ENCODE measurements at places on chromosomes 1 and 21.
A peak's percentile ranks its signal among the peaks of the same experiment; 100 is the strongest.

DNA sequence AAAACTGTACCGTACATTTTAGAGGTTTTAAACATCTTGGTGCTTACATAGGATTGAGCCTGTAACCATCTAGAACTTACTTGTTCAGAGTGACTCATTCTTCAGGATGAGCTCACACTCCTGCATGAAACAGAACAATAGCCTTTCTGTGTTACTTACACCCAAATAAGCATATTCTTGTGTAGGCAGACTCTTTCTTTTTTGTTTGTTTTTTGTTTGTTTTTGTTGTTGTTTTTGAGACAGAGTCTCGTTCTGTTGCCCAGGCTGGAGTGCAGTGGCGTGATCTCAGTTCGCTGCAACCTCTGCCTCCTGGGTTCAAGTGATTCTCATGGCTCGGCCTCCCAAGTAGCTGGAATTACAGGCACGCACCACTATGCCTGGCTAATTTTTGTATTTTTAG is 3.8 kb upstream of the CA6 start:
- DNase-seq, result no peak

- DNase-seq, result no peak
Observed at GRCh38 chr1:66273656-66274055, 260.3 kb upstream of the SGIP1 start.

DNA sequence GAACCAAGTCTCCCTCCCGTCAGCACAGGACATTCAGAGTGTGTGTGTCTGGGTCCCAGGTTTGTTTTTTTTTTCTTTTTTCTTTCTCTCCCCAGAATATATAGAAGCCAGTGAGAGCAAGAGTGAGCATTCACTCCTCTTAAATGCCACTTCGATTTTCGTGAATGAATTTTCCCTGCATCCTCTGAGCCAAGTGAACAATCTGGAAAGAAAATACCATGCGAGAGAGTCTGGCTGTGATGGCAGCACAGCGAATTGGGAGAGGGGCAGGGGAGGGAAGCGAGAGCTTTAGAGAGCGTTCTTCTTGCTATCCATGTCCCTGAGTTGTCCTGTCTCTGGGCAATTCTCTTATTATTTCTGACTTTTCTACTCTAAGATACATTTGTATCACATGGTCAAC is 76.0 kb upstream of the RAB3GAP2 start:
- no peak for DNase-seq

DNA sequence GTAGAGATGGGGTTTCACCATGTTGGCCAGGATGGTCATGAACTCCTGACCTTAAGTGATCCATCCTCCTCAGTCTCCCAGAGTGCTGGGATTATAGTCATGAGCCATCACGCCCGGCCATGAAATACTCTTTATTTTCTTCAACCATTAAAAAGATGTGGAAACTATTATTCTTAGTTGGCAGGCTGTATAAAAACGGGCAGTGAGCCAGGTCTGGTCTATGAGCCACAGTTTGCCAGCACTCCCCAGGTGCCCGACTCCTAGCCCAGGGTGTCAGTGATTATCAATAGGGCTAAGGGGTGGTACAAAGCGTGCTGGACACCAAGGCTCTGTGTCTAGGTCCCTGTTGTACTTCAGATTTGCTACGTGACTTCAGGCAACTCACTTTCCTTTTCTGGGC is 3.7 kb upstream of the TMEM61 start:
- no peak for DNase-seq

DNA sequence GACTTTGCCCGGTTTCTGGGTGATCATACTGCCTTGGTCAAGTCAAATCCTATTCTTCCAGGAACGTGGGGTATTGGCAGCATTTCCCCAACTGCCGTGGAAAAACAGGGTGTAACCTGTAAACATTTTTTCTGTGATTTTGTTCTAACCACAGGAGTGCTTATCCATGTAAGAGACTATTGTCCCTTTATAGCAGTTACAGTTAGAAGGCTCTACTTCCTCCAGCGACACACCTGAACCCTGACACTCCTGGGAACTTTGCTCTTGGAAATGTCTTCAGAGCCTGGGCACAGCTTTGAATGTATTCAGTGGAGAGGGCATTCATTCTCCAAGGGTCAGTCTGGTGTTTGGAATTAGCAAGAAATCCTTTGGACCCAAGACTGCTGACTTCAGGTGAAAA is 26.4 kb upstream of the ARHGEF10L start:
- no peak for DNase-seq

- DNase-seq, result no peak
Observed at GRCh38 chr21:43893536-43894205, 28.6 kb downstream of the AGPAT3 start.

GRCh38 chr1:25740071-25740470 is 59.9 kb upstream of the SELENON start:
- DNase-seq, result no peak

DNA sequence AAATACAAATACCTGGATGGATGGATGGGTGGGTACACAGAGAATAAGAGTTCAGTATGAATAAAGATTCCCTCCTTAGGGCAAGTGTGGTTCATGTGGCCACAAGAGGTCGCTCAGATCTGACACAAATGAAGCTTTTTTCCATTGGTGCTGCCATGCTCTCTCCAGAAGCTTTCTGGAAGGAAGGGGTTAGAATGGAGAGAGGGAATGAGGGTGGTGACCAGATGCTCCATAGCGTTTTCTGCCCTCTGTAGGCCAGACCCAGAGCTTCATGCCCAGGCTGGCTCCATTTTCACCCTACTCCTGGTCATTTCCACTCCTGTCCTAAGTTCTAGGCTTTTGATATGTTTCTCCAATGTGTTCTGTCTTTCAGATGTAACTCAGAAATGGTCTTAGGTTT is 3.3 kb upstream of the FCRL6 start:
- peak; percentile 90 for DNase-seq

- DNase-seq, result no peak
Observed at GRCh38 chr1:248782416-248783141, 27.0 kb upstream of the LYPD8 start.
